ENCODE measurements at places on chromosomes 16 and 17.

DNA sequence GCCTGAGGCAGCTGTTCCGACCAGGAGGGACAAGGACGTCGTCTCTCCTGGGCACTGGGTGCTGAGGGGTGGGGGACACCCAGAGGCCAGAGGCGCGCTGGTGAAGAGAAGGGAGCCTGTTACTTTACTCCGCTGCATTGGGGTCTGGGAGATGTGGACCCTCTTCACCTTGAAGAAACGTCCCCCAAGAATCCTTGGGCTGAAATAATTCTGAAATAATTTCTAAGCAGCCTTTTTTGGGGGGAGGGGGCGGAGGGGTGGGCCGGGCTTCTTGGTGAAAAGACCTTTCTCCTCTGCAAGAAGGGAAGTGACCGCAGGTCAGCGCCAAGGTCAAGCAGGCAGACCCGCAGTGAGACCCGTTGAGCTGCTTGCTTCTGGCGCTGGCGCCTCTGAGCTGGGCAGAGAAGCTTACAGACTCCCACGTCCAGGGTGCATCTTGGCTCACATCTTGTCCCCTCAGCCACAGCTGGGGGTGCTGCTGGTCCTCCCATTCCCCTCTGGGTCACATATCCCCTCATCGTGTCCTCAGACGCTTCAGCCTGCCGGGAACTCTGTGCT is 1.1 kb downstream of the SYT17 start:
- no peak for DNase-seq

DNA sequence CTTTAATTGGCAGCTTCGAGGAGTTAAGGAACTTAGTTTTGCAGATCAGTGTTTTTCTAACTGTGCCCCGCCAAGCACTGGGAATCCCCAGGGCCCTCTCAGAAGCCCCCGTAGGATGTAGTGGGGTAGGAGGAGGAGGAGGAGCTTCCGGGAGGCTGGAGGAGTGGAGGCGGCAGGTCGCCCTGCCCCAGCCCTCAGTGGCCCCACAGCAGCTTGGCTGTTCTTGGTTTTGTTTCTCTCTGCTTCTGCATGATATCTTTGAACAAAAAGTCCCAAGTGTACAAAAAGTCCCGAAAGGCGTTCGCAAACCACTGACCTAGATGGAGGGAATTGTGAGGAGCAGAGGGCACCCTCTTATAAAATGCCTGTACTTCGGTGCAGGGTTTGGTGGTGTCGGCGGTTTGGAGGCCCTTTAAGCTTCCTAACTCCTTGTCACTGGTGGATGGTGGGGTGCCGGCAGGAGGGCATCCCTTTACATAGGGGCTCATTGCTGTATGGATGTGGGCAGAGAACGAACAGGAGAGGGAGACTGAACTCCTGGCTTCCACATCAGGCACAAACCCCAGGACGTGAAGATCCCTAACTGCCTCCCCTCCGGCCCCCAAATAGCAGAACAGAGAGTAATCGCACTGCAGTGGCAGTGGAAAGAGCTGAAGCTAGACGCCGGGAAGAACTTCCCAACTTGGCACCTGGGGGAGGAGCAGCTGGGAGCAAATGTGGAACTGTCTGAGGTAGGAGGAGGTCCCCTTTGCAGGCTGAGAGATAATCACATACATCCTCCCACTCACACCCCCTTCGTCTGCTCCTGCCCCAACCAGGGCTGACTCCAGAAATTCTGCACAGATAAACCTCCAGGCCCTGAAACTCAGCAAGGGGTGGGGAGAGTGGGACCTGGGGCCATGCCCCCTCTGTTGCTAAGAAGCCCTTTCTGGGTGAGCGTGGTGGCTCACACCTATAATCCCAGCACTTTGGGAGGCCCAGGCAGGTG is 20.1 kb downstream of the EPOP start:
- DNase-seq: no peak

- no peak for DNase-seq
These were observed 37.3 kb downstream of the PTRH2 start for GRCh38 chr17:59669944-59670343.

- DNase-seq: no peak
These were observed 17.1 kb upstream of the CORO1A start for GRCh38 chr16:30166202-30166902.

DNA sequence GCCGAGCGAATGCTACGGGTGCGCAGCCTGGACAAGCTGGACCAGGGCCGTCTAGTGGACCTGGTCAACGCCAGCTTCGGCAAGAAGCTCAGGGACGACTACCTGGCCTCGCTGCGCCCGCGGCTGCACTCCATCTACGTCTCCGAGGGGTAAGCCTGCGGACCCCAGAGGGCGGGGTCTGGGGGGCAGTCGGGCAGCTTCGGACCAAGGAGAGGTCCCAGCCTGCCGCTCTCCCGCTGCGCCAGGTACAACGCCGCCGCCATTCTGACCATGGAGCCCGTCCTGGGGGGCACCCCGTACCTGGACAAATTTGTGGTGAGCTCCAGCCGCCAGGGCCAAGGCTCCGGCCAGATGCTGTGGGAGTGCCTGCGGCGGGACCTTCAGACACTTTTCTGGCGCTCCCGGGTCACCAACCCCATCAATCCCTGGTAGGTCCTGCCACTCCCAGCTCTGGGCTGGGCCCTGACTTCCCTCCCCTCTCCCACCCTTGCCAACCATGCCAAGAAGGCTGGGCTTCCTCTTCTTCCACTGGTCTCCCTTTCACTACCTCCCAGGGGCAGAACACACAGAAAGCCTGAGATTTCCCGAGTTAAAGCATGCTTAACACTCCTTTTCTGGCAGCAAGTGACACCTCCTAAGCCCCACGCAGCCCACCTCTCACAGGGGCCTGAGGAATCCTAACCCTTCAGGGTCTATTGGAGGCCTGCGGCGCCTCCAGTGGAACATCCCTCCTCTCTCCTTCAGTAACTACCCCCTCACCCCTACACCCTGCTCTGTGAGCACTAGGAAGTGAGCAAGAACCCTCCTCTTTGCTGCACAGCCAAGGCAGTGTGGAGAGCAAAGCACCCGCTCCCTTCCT is 3.2 kb downstream of the NAGS start:
- no peak for DNase-seq

DNA sequence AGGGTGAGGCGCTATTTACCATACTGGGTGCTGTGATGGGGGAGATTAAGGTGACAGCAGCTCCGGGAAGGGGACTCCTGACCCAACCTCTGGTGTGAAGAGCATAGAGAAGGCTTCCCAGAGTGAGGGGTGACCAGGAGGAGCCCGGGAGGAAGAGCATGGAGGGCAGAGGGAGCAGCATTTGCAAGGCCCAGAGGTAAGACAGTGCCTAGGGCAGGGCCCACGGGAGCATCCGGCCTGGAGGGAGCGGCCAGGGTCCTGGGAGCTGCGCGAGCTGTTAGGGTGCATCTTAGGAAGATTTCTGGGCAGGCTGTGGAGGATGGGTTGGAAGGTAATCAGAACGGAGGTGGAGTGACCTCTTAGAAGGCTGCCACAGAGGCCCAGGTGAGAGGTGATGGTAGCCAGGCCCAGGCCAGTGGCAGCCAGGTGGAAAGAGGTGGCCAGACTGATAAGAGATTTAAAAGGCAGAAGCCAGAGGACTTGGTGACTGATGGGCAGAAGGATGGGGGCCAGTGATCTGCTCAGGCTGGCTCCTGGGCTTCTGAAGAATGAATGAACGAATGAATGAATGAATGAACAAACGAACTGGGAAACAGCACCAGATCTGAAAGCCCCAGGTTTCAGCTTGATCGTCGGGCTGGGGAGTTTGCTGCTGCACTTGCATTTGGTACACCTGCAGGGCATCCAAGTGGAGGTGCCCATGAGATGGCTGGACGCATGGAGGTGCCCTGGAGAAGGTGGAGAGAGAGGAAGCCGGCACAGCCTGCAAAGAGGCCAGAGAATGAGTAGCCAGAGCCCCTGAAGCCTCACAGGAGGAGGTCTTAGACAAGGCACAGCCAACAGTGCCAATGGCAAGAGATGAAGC is 13.0 kb upstream of the TMEM92 start:
- no peak for DNase-seq

- DNase-seq: peak; percentile 28
These were observed 1.3 kb downstream of the NETO2 start for GRCh38 chr16:47142486-47142820.

GRCh38 chr17:65131946-65132345 is 5.2 kb upstream of the RGS9 start:
- DNase-seq: no peak

- peak; percentile 77 for DNase-seq
These were observed 975 bp downstream of the CFAP20 start for GRCh38 chr16:58128181-58128631.

DNA sequence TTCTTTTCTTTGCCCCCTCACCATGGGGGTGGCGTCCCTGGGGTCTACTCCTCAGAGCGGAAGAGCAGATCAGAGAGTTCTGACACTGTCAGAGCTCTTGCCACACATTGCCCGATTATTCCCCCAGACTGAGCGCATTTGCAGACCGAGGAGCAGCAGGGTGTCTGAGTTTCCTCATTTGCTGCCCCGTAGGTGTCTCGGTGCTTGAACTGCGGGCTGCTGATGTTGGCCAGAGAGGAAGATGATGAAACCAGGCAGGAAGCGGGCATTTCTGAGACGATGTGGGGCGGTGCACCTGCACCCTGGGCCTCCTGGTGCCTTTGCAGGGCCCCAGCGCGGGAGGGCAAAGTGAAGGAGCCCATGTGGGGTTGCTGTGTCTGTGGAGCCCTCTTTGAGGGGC is 55.2 kb downstream of the ARSG start:
- DNase-seq: peak; percentile 3

DNA sequence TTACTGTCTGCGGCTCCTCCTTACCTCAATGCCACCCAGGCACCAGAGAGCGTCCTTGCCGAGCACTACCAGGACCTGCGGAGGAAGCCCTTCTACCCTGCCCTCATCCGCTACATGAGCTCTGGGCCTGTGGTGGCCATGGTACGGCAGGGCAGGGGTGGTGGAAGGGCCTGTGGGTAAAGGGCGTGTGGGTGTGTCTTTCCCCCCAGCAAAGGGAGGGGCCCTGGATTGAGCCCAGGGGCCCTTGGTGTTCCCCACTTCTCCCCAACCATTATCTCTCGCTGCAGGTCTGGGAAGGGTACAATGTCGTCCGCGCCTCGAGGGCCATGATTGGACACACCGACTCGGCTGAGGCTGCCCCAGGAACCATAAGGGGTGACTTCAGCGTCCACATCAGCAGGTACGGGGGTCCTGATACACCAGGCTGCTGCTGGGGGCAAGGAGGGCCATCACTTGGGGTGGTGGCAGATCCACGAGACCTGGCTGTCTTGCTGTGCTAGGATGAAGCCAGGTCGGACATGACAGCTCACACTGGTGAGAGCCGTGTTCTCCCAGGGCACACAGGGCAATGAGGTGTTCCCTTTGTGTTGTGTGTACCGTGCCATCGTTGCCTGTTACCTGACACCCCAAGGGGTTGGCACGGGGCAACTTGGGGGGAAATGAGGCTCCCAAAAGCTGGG is 2.2 kb upstream of the DECR2 start:
- no peak for DNase-seq
